ENCODE measurements at places on chromosomes 7 and 10.
A peak's percentile ranks its signal among the peaks of the same experiment; 100 is the strongest.

DNA sequence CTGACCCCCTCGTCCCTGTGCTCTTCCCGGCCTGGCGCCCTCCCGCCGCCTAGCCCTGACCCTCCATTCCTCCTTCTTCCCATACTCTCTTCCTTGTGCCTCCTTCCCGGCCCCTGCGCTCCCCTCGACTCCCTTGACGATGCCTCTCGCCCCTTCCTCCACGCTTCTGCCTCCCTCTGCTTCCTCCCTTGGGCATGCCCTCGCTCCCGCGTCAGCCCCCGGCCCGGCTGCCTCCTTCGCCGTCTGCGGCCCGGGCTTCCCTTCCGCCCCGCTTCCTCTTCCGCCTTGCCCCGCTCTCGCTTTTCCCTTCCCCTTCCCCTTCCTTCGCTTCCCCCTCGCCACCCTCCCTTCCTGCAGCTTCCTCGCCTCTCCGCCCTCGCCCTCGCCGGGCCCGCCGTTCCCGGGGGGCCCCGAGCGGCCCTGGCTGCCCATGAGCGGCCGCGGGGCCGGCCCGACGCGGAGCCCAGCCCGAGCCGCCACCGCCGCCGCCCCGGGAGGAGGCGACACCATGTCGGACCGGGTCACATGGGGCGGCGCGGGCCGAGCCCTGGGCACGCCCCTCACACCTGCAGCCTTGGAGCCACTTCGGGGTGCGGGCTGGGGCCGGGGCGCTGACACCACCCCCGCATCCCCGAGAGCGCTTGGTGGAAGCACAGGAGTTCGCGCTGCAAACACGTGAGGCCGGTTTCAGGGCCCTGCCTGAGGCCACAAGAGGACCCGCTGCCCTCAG, at the start of gene FBXW4:
TSS of gene FBXW4 (minus strand) at position 497 of the 730 bp plus-strand sequence. CDS start at position 432, 65 bp downstream.
- peak; percentile 65 for DNase-seq

GRCh38 chr10:63717027-63717715, 196.0 kb downstream of the REEP3 start:
- DNase-seq = no peak

DNA sequence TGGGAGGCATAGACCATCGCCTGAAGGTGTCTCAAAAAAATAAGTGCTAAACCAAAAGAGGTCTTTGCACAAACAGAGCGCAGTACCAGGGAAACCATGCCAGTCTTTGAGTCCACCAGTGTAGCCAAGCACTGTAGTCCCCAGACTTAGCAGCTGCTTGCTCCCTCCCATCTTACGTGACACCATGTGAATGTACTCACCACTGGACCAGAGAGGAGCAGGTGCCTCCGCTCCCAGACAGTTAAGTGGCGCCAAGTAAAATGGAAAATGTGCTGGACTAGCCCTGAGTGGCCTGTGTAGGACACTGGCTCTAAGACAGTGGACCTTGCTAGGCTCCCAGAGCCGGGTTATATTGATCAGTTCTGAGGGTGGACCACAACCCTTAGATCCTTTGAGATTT, 47.7 kb upstream of the PLEKHA1 start:
- no peak for DNase-seq

DNA sequence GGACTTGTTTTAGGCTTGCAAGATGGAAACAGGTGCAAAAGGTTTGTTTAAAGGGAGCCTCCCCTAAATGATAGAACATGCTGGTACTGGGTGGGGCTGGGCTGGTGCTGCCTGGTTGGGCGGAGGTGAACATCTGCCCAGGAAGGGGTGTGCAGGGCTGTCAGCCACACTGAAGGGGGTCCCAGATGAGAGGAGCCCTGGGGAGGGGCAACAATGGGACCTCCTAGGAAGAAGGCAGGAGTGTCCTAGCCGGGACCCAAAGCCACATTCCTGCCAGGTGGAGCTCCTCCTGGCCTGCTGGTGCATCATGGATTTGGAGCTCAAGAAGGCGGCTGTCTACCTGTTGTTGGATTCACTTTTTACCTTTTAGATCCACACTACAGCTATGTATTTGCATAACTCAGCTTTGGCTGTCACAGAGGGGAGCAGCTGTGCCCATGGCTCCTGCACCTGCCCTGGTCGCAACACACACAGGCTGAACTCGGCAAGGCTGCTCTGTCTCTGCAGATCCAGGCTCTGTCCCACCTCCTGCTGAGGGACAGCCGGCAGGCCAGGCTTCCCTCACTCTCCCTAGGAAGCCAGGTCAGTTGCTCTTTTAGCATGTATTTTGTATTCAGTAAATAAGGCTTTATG, 59.9 kb downstream of the ADARB2 start:
- no peak for DNase-seq

DNA sequence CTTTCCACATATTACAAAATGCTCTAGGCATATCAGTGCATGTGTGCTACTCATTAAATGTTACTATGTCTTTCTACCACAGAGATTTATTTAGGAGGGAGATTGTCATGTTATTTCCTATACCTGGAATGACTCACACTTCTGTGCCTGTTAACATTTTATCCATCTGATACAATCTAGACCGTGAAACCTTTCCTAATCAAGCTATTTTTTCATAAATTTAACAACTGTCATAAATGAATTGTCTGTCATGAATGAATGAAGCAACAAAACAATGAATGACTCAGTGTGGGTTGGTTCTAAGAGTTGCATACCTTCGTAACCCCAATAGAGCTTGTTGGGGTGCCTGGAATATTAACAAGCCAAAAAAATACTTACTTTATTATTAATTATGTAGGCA, 554.3 kb downstream of the GRM8 start:
- DNase-seq = no peak

Data from CD4-positive, alpha-beta T cell treated with Interleukin-6 at 100 ng/mL for 8 hours (primary cell).